ENCODE measurements at places on chromosomes 7 and 10.

DNA sequence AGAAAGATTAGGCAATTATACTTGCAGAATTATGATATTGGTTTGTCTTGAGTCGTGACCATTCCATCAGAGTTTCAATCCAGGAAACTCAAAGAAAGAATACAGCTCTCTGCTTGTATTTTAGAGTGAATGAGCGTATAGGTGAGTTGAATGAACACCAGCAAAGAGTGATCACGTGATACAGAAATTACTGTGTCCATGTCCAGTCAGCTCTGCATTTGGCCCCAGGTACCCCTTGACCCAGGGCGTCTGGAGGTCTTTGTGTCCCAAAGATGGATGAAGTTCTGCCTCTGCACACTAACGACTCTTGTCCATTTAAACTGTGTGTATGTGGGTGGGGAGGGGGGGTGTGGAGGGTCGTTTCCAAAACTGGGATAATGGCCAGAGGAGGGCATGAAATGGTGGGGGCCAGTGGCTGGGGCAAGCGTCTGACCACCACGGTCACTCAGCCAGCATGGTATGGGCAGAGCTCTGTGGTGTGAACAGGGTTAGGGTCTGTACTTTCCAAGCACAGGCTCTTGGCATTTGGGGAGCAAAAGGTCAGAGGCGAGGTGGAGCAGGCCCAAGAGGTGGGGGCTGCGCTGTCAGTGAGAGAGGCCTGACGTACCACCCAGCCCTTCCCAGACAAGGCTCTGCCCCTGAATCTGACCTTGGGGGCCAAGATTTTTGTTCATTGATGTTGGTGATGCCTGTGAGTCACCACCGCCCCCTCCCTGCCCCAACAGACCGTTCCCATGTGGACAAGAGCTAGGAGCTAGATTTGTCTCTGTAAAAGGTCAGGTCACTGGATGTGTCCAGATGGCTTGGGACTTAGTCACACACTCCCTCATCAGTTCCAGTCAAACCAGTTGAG is 1.4 kb downstream of the PTPRE start:
- DNase-seq: no peak

GRCh38 chr7:73721377-73721817 is 1.9 kb upstream of the STX1A start:
- DNase-seq: no peak

- no peak for DNase-seq
These were observed 5.5 kb downstream of the ZNF777 start for GRCh38 chr7:149455175-149455950.

- DNase-seq: no peak
These were observed 4.1 kb downstream of the VAX1 start for GRCh38 chr10:117134056-117134305.

DNA sequence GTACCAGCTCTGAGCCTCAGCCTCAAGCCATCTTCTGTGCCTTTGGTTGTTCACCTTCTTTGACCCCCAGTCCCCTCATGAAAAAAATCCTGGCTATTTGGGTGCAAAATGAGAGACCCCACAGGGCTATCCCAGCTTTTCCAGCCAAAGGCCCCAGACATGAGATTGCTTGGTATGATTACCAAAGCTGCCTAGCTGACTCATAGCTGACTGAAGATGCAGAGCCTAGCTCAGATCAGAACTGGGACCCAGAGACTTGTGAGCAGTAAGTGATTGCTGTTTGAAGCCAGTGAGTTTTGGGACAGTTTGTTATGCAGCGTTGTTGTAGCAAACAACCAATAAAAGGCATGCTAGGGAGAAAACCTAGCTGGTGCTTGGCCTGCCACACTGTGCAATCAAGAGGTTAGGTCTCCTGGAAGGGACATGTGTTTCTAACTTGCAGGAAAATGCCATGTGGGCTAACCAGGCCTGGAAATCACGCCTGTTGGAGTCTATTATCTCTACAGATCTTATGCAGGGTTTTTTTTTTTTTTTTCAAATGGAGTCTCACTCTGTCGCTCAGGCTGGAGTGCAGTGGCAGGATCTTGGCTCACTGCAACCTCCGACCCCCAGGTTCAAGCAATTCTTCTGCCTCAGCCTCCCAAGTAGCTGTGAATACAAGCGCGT is 48.0 kb upstream of the DAGLB start:
- no peak for DNase-seq

- DNase-seq: no peak
These were observed 416.0 kb downstream of the CALN1 start for GRCh38 chr7:71996141-71996540.

DNA sequence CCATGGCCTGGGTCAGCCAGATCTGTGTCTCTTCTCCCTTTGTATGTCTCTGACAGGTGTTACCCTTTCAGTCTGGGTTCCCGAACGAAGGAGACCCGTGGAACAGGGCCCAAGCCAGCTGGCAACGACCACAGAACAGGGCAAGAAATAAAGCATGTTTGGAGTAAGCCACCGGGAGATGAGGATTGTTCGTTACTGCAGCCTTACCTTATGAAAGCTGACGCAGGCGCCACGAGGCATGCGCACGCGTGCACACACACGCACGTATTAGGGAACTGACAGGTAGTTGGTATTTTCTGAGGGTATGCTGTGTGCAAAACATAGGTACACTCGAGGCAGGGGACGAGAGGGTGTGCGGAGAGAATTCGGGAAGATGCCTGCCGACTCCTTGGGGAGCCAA is 46.4 kb upstream of the ENO4 start:
- DNase-seq: no peak

DNA sequence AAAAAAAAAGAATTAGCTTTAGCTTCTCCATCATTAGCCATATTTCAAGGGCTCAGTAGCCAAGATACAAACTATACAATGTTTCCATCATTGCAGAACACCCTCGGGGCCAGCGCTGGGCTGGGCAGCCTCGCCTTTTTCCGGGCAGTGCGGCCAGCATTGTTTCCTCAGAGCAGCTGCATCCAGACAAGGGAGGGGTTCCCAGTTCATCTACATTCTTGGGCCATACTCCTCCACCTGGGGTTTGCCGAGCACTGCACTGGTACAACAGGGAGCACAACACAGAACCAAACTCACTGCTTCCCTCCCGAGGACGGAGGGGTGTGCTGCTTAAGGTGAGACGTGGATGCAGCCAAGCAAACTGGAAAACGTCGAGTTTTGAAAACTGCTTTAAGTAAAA is 2.4 kb upstream of the PKD1L1 start:
- DNase-seq: no peak

DNA sequence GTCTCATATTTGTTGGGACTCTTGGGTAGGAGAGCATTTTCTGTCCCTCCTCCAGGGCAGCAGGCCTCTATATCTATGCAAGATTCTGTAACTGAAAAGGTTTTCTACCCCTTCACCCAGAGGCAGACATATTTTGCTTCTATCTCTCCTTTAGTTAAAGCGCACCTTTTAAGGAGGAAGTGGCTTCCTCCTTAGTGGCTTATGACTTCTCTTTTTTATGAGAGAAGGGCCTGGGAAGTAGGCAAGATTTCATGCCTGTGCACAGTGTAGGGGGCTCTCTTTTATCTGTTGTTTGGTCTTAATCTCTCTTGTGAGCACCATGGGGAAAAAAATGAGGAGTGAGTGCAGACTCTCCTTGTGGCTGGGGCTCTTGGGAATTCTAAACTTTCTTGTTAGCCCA is 122.1 kb downstream of the LRMDA start:
- DNase-seq: no peak

- no peak for DNase-seq
These were observed 570.8 kb upstream of the MGMT start for GRCh38 chr10:128896116-128896795.

GRCh38 chr10:74163319-74164068 is 12.5 kb downstream of the ADK start:
- no peak for DNase-seq

DNA sequence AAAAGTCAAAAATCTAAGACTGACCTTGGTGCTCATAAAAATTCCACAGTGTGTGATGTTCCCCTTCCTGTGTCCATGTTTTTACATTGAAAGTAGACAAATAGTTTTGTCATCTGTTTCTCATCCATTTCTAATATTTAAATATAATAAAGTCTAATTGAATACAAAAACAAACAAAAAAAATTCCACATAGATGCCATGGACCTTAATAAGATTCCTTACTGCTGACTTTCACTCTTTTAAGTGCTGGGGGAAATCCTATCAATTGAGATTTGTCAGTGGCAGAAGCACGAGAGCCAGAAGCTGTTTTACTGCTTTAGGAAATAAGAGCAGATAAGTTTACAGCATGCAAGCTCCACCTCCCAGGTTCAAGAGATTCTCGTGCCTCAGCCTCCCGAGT is 310.0 kb downstream of the ABCA13 start:
- no peak for DNase-seq

DNA sequence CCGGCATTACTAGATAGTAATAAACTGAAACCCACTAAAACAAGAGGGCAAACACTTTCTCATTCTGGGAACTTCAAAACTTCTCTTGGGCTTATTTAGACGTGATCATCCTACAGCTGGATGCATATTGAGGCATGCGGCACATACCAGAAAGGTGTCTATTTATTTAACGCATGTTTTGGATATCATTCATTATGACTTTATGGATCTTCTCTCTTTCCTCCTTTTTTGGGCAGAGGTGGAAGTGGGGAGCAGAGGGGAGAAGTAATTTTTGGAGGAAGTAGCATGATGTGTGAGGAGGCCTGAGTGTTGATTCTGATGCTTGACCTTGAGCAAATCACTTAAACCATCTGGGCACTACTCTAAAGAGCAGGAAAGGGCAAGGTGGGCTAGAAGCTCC is 270.6 kb downstream of the TRIL start:
- no peak for DNase-seq

GRCh38 chr7:73345951-73346350 is 18.0 kb downstream of the FKBP6 start:
- DNase-seq: no peak

DNA sequence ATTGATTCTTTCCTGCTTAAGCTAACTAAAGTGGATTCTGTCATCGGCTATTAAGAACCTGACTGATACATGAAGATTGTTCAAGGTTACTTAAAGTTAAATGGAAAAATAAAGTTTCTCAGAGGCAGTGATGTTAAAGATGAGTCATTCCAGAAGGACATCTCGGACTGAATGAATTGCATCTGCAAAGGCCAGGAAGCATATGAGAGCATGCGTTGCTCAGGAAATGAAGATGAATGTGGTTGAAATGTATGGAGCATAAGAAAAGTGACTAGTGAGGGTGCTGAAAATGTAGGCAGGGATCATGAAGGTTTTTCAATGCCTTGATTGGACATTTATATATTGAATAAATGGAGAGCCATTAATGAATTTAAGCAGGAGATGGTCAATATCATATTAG is 133.9 kb upstream of the GHITM start:
- no peak for DNase-seq

- no peak for DNase-seq
These were observed 213.5 kb upstream of the ZNF32 start for GRCh38 chr10:43861966-43862751.

DNA sequence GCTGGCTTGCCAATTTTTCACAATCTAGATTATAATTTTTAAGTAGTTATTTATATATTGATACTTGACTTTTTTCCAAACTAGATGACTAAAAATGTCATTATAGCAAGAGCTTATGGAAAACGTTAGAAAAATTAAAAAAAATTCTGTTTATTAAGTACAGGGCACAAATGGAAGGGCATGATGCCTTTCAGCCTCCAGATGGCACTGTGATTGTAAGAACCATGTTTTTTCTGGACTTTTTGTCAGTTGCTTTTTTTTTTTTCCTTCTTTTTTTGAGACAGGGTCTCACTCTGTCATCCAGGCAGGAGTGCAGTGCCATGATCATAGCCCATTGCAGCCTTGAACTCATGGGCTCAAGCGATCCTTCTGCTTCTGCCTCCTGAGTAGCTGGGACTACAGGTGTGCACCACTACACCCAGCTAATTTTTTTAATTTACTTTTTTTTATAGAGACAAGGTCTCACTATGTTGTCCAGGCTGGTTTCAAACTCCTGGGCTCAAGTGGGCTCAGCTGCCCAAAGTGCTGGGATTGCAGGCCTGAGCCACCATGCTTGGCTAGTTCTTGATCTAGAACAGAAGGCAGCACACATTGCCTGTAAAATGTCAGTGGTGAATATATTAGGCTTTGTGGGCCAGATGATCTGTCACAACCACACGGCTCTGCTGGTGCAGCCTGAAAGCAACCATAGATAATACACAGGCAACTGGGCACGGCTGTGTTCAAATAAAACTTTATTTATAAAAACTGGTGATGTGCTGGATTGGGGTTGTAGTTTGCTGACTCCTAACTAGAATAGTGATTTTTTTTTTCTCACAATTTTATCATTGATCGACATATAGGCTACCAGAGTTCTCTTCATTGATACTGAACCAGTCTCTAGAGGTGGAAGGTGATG is 27.4 kb downstream of the UCMA start:
- no peak for DNase-seq

DNA sequence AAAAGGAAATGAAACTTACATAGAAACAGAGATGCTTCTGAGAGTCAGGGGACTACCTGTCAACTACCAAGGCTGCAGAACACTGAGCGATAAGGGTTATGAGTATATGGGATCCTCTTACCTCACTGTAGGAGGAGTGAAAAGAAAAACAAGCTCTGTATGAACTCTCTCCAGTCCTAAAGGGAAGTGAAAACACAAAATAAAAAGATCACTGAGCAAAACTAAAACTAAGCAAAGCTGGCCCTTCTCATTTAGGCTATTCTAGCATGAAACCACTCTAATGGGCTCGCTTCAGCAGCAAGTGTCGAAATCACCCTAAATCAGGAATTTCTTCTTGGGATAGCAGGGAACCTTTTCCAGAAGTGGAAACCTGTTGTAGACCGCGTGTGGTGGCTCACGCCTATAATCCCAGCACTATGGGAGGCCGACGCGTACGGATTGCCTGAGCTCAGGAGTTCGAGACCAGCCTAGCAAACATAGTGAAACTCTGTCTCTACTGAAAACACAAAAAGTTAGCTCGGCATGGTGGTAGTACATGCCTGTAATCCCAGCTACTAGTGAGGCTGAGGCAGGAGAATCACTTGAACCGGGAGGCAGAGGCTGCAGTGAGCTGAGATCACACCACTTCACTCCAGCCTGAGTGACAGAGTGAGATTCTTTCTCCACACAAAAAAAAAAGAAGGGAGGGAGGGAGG is 27.0 kb downstream of the DCLRE1C start:
- no peak for DNase-seq

DNA sequence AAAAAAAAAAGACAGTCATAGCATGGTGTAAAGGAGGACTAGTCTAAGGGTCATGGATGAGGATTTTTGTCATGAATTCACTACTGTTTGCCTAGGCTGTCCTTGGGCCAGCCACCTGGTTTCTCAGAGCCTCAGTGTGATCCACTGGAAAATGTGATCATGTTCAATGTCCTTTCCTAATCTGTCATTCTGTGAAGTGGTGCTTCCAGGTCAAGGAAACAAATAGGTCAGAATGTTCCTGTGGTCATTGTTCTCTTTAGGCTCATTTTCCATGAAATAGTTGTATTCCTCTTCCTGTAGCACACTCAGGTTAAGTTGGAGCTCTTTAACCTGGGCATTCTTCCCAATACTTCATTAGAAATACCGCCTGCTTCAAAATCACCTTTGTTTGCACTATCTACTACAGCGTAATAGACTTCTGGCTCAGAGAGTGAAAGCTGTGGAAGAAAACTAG is 16.5 kb downstream of the CD36 start:
- no peak for DNase-seq

DNA sequence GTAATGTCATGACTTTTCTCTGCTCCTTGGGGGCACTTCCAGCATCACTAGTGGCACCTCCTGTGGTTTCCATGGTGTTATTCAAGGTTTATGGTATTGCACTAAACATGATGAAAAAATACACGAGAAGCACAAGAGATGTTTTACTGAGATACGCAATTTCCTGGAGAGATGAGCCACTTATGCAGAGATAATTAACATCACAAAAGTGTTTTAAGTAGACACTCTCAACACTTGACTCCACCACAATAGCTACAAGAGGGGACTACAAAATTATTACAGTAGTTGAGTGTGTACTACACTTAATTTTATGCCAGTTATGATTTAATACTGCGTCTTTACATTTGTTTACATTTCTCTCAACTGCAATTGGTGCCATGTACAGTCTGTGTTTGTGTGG is 906.7 kb downstream of the DNAJB9 start:
- DNase-seq: no peak

All from activated CD8-positive, alpha-beta memory T cell treated with anti-CD3 and anti-CD28 coated beads for 1 hour (primary cell).